ENCODE measurements at places on chromosomes 3 and 15.

GRCh38 chr3:169238562-169238961 lies 424.9 kb downstream of the MECOM start:
- no peak for DNase-seq

DNA sequence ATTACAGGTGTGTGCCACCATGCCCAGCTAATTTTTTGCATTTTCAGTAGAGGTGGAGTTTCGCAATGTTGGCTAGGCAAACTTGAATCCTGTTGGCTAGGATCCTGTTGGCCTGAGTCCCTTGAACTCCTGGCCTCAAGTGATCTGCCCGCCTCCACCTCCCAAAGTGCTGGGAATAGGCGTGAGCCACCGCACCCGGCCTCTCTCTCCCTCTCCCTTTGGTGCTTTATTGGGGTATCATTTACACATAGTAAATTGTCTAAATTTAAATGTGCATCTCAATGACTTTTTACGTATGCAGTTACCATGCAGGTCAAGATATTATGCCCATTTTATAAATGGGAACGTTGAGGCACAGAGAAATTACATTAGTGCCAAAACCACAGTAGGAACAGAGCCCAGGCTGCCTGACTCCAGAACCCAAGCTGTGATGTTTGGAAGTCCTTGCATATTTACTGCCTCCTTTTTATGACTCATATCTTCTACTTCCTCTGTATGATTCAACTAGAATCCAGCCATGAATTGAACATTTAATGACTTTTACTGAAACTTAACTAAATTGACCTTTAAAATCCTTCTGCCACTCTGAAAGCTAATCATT lies 34.0 kb upstream of the RPP14 start:
- no peak for DNase-seq

DNA sequence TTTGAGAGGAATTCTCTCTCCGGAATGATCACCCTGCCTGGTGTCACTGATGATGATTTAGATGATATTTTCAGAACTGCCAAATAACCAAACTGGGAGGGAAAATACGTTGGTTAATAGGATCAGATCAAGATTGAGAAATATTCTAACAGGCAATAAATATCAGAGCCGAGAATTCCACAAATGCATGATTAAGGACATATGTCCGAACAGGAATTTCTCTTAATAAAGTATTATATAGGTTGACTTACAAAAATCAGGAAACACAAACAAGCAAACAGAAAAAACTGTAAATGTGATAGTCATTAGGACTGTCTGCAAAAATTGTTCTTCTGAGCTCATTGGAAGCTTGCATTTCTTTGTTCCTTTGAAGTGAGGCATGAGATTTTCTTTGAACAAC lies 75.1 kb upstream of the PHLDB2 start:
- DNase-seq, result no peak

GRCh38 chr3:13613343-13614190 lies 64.6 kb downstream of the FBLN2 start:
- no peak for DNase-seq

DNA sequence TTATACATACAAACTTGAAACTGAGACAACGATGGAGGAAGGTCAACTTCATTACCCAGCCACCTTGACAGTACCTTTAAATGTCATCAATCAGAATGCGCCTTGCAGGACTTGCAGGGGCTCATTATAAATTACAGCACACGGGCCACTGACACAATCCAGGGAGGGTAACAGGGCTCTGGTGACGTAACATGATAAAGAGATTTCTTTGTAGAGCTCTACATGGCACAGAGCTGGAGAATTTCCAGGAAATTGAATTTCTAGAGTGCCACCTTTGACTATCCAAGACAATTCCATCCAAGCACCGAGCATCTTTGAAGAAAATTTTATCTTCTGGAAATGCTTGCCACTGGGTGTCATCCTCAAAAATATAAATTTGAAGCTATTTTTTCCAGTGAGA lies 486.0 kb downstream of the FOXP1 start:
- DNase-seq, result no peak

- no peak for DNase-seq
Observed at GRCh38 chr15:66394472-66394871, 7.8 kb downstream of the MAP2K1 start.

DNA sequence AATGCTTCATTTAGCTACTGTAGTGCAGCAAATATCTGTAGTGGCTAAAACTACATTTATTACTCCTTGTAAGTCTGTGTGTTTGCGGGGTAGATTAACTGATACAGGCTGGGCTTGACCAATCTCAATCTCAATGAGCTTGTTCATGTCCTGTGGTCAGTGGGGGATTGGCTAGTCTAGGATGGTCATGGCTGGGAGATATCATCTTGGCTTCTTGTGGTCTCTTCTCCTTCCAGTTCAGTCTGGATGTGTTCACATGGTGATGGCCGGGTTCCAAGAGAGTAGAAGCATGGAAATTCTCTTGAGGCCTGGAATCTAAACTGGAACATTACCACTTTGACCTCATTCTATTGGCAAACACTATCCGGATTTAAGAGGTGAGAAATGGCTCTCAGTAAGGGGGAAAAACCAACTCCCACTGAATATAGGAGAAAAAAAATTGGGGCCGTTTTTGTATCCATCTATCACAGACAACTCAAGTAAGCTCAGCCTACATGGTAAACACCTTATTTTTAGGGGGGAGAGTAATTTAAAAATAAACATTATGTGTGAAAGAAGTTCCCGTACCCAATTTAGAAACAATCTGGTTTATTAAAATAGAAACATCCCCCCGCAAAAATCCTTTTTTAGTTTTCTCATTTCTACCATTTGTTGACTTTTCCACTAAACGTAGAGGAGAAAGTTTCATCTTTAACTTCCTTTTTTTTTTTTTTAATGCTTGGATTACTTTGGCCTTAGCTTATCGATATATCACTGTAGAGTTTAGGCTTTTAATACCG lies 284.9 kb upstream of the TBC1D5 start:
- DNase-seq, result no peak

DNA sequence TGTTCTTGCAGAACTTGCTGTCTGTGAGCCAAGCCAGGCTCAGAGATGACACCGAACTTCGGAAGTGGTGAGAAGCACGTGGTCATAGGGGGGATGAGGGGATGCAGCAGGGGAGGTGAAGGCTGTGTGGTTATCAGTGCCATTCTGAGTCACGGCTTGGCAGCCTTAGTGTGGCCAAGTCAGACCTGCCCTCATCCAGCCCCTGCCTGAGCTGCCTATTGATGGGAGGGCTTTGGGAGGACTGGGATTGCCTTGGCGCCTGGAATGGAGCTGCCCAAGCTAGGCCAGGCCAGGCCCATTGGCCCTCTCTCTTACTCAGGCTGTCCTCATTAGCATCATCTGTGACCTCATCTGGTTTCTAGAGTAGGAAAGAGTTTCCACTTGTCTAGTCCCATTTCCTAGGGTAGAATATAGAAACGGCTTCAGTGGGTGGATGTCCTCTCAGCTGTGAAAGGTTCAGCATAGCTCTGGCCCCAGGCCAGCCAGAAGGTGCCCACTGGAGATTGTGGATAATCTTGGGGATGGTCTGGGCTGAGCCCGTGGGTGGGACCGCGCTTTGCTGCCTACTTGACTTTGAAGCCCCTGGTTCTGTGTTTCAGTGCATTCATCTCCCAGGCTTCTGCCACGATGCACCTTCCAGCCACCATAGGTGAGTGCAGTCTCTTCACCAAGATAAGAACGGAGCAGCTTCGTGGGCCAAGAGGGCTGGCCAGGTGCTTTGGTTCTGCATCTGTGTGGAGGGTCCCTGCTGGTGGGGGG lies 7.2 kb downstream of the FAH start:
- no peak for DNase-seq

GRCh38 chr3:160826408-160826807 lies 70.4 kb downstream of the PPM1L start:
- no peak for DNase-seq

DNA sequence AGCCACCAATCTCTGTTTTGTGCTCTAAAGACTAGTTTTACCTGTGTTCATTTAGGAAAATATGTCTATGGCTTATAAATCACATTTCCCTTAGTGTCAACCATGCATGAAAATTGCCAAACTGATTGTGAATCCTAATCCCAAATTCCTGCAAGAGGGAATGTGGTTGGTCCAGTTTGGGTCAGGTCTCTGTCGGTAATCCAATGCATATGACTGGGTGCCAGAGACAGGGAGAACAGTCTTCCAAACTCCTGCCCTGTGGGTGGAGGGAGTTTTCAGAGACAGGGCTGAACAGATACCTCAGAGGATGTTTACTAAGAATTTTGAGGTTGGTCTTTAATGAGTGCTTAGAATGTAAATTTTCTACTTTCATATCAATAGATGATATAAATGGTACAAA lies 300.5 kb upstream of the ARL6 start:
- no peak for DNase-seq

- no peak for DNase-seq
Observed at GRCh38 chr3:6099458-6100075, 761.3 kb upstream of the GRM7 start.

Measured in NCI-H526 (cell line).